Activated T-helper 9 cell treated with anti-CD3 and anti-CD28 coated beads, Interleukin-2, amount 50 U/mL, for 16 hours (primary cell): ENCODE measurements at places on chromosomes 2 and 18.

- no peak for DNase-seq
Measured at GRCh38 chr2:12261986-12262680, 454.6 kb upstream of the TRIB2 start.

DNA sequence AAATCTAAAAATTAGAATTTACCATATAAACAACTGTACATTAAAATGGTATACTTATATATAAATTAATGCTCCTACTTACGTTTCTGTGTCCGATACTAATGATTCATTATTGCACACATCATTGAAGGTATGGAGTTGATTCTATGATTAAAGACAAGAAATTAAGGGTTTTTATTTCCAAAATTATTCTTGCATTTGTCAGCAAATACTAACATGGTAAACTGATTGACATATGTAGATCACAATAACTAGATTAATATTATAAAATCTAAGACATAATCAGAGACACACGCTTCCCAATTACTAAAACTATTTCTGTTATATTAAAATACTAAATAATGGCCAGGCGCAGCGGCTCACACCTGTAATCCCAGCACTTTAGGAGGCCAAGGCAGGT, 92.6 kb downstream of the USP34 start:
- DNase-seq, result no peak

- no peak for DNase-seq
Measured at GRCh38 chr2:138676619-138677021, 103.6 kb downstream of the NXPH2 start.

DNA sequence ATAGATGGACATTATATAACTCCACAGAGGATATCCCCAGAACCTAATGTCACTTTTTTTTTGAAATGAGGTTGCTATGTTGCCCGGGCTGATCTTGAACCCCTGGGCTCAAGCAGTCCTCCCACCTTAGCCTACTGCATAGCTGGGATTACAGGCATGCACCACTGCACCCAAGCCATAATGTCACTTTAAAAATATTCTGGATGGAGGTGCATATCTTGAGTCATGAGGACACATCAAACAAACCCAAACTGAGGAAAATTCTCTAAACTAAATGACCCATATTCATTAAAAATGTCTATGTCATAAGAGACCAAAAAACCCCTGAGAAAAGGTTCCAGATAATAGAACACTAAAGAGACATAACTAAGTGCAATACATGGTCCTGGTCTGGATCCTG, 36.3 kb downstream of the OSGEPL1 start:
- DNase-seq, result no peak

DNA sequence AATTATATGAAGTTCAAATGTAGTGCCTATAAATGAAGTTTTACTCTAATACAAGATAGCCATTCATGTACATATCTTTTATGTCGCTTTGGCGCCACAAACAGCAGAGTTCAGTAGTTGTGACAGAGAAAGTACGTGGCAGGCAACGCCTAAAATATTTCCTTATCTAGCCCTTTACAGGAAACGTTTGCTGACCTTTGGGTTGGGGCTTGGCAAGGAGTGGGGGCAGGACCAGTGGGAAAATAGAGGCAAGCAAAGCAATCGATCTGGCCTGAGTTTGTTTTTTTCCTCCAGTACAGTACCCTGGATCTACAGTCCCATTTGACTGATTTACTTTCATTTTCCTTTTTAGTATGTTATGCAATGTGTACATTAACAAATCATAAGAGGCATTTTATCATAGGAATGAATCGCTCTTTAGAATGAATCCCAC, 13.1 kb downstream of the CCDC68 start:
- no peak for DNase-seq
